Amniotic stem cell (primary cell): ENCODE measurements at places on chromosomes 1 and 21.

DNA sequence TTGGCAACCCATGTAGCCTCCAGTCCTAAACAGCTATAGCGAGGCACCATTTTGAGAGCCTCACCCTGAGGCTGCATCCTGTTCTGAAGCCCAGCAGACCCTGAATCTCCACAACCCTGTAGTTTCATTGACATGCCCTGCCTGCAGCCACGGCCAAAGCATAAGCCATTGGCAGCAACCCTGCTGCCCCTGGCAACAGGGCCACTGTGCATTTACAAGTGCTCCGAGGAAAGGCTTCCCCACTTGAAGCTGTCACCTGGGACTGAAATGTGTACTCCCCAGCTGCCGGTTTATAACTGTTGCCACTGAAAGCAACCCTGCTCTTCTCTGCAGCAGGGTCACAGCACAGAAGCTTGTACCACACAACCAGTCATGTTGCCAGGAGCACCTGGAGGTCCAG lies 124.2 kb upstream of the OLFM3 start:
- DNase-seq, result no peak

GRCh38 chr1:207890136-207890738 lies 20.7 kb downstream of the CD34 start:
- DNase-seq, result no peak

DNA sequence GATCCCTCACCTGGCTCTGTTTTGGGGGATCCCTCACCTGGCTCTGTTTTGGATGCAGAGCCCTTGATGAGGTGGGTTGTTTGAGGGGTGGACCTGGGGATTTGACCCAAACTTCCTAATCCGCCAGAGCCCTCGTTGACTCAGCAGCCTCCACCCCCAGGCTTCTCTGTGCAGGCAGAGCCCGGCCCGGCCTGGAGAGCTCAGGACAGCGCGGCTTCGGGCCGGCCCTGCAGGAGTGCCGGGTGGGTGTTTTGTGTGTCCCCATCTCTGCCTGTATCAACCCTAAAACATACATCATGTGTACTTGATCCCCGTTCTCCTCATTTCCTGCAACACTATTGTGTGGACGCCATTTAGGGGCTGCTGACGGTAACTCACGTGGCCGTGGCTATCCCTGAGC lies 124.2 kb downstream of the SIK1 start:
- DNase-seq, result no peak

- DNase-seq, result no peak
Measured at GRCh38 chr1:113912594-113913311, 7.6 kb downstream of the DCLRE1B start.

DNA sequence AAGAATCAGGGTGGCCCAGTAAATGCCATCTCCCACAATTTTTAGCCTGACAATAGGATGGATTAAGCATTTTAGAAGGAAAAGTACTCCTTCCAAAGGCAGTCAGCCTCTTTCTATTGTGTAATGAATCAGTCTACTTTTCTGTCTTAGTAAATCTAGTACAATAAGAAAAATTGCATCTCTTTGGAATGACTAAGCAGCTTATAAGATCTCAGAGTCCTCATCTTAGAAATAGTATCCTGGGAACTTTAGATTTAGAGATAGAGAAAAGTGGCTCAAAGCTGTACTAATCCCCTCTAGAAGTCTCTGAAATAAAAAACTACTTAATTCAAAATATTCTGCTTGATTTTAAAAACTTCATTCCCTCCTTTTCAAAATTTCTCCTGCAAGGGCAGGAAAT lies 81.4 kb downstream of the SLC44A5 start:
- no peak for DNase-seq

GRCh38 chr1:151043163-151043562 lies 4.4 kb upstream of the C1orf56 start:
- DNase-seq, result no peak

DNA sequence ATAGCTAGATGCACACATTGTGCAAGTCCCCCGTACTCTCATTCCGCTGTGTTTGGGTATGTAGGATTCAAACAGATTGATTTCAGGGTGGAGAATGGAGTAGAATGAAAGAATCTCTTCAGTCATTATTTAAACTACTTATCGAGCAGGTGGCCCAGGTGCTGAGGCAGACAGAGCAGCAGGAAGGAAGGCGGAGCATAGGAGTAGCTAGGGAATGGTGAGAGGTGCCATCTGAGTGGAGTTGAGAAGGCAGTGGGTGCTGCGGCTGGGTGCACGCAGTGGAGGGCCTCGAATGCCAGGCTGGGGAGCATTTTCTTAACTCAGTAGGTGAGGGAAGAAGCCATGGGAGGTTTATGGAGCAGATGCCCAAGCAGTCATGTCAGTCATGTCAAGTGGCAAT lies 45.2 kb upstream of the CD101 start:
- DNase-seq, result no peak

- no peak for DNase-seq
Measured at GRCh38 chr1:22380024-22380785, 71.4 kb upstream of the ZBTB40 start.

GRCh38 chr1:171985639-171986038 lies 144.3 kb downstream of the DNM3 start:
- DNase-seq, result no peak

- DNase-seq, result peak; percentile 84
Measured at GRCh38 chr1:91781371-91781825, 104.6 kb downstream of the TGFBR3 start.

- no peak for DNase-seq
Measured at GRCh38 chr1:87556326-87556725, 227.6 kb downstream of the LMO4 start.

DNA sequence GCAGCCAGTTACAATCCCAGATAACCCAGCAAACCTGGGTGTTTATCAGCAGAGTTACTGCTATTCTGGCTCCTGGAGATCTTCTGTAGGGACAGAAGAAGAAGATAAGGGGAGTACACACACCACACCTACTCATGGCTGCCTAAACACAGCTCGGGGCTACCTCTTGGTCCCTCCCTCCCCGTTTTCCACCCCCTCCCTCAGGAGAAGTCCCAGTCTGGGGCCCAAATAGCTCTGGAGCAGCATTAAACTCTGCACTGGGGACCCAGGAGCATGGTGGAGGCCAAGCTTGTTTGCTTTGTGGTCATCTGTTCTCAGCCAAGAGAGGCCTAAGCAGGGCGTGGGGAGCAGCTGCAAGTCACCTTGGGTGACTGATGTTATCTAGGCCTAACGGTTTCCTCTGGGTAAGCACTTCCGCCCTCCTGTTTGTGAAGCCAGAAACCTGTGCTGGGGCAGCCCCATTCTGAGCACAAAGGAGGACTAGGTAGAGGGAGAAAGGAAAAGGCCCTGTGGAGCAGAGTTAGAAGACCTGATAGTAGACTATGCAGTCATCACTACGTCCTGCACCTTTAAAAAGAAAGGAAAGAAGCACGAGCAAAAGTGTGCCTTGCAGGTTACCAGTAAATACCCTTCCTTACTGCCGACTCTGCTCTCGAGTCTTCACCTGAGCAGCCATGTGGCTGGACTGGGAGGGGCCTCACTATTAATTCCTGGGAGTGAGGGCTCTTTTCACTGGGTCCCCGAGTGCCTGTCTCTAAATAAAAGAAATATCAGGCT lies 2.0 kb upstream of the RCSD1 start:
- no peak for DNase-seq

GRCh38 chr1:7942214-7942921 lies 1.7 kb upstream of the TNFRSF9 start:
- DNase-seq, result no peak

GRCh38 chr1:119600561-119600960 lies 47.5 kb downstream of the ZNF697 start:
- DNase-seq, result no peak

GRCh38 chr1:163069142-163069541 lies at the start of gene RGS4:
TSS of gene RGS4 (plus strand) at chr1:163069361. CDS start at chr1:163069485, 124 bp downstream.
- DNase-seq, result peak; percentile 97

- DNase-seq, result no peak
Measured at GRCh38 chr1:205247130-205247921, 19.6 kb downstream of the TMCC2 start.

GRCh38 chr1:203182387-203182953 lies 4.0 kb downstream of the CHI3L1 start:
- DNase-seq, result no peak

DNA sequence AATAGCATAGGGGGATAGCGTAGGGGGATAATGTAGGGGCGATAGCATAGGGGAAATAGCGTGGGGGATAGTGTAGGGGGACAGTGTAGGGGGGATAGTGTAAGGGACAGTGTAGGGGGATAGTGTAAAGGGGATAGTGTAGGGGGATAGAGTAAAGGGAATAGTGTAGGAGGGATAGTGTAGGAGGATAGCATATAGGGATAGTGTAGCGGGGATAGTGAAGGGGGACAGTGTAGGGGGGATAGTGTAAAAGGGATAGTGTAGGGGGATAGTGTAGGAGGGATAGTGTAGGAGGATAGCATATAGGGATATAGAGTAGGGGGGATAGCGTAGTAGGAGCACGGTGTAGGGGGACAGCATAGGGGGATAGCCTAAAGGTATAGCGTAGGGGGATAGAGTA lies 14.1 kb upstream of the ARF1 start:
- DNase-seq, result no peak

- DNase-seq, result peak; percentile 65
Measured at GRCh38 chr1:91725989-91726721, 159.8 kb downstream of the TGFBR3 start.

- DNase-seq, result no peak
Measured at GRCh38 chr1:150751443-150751842, 14.1 kb downstream of the CTSS start.

DNA sequence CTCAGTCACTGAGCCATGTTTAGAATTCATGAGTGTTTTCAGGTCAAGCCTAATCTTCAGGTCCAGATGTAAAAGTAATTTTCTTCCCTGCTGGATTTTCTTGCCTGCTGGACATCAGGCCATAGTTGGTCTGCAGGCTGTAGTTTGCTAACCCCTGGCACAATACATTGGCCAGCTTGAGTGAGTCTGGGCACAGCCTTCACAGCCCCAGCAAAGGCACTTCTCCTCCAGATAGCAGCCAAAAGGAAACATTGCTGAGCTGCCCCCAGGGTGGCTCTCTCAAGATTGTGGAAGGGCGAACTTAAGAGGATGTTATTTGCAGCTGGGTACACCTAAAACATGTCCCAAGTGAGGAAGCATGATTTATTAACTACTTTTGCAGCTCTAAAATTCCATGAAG lies 126.8 kb downstream of the PIK3R3 start:
- DNase-seq, result no peak

GRCh38 chr1:169090308-169090899 lies 16.1 kb upstream of the ATP1B1 start:
- no peak for DNase-seq

- DNase-seq, result no peak
Measured at GRCh38 chr1:34795916-34796315, 3.1 kb downstream of the GJA4 start.

DNA sequence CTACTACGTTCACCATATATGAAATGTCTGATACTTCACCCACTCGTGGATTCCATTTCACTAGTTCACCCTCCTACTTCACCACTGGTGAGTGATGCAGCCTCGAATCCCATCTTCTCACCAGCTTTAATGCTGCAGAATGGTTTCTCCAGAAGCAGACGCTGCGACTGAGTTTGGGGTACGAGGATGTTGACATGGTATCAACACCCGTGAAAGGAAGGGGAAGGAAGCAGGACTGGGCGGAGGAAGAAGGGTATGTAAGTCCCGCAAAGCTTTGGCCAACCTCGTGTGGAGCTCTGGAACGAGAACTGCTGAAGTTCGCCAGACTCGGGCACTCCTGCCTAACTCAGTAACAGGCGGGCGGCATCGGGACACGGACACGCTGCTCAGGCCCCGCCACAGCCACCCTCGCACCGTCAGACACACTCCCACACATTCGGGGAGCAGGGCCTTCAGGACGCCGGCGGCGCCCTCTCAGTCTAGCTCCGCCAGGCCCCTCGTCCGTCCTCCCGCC lies 833 bp upstream of the DIP2A start:
- DNase-seq, result peak; percentile 1

- DNase-seq, result peak; percentile 6
Measured at GRCh38 chr1:206982216-206982615, 12.0 kb upstream of the FCAMR start.

DNA sequence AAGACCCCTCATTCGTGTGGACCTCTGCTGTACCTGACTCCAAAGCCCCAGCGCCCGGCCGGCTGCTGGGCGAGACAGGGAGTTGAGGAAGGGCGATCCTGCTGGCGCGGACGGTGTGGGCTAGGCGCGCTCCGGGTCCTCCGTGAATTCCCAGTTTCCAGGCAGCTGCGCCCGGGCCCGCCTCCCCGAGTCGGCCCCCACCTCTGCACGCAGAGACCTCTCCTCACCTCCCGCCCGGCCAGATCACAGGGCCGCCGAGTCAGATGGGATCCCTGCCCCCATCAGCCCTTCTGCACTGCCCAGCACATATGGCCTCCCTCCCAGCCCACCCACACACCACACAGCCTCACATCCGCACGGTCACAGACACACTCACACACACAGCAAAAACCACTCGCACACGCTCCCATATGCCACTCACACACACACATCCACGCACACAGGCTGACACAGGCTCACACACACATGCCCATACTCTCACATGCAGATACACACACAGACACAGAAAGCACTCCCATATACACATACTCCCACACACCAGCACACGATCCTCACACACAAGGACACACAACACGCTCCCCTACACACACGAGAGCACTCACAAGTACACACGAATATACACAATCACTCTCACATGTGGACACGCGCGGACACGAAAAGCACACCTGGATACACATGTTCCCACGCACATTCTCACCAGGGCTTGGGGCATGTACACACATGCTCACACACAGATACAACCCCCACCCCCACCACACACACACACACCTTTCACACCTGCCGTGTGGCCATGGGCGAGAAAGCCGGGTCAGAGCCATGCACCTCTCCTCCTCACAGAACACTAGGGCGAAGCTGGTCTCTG lies 7.2 kb upstream of the GUCA2B start:
- no peak for DNase-seq

DNA sequence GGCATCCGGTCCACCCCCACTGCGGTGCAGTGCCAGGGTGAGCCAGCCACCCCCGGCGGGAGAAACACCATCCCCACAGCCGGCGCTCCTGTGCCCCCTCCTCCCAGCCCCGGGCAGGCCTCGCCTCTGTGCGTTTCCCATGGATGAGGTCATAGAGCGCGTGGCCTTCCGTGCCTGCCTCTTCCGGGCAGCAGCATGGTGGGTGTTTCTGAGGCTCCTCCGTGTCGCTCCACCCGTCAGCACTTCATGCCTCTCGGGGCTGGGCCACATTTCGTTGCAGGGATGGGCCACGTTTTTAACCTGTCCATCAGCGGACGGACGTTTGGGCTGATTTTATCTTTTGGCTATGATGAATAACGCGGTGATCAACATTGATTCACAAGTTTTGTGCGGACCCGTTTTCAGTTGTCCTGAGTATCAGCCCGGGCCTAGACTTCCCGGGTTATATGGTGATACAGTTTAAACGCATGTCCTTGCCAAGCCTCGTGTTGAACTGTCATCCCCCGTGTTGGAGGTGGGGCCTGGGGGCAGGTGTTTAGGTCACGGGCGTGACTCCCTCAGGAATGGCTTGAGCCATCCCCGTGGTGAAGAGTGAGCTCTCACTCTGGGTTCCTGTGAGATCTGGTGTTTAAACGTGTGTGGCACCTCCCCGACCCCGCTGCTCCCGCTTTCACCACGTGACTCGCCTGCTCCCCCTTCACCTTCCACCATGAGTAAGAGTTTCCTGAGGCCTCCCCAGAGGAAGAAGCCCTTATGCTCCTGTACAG lies 64.8 kb downstream of the SLX9 start:
- DNase-seq, result no peak

GRCh38 chr1:165661703-165662102 lies 30.7 kb downstream of the MGST3 start:
- no peak for DNase-seq

- DNase-seq, result no peak
Measured at GRCh38 chr21:43644609-43645008, 14.7 kb downstream of the HSF2BP start.

GRCh38 chr21:45861156-45861870 lies 120.3 kb upstream of the COL6A1 start:
- no peak for DNase-seq
